Endothelial cell of umbilical vein (primary cell): ENCODE measurements at places on chromosomes 2 and 18.

DNA sequence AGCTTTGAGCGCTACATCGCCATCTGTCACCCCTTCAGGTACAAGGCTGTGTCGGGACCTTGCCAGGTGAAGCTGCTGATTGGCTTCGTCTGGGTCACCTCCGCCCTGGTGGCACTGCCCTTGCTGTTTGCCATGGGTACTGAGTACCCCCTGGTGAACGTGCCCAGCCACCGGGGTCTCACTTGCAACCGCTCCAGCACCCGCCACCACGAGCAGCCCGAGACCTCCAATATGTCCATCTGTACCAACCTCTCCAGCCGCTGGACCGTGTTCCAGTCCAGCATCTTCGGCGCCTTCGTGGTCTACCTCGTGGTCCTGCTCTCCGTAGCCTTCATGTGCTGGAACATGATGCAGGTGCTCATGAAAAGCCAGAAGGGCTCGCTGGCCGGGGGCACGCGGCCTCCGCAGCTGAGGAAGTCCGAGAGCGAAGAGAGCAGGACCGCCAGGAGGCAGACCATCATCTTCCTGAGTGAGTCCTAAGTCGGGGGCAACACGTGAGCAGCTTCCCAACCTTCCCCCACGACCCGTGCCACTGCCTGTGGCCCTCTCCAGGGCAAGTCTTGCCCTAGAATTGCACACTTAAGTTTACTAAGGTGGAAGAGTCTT is 928 bp downstream of the GPR39 start:
- DNase-seq: no peak

GRCh38 chr2:108377401-108377800 is 353 bp upstream of the SULT1C4 start:
- DNase-seq: no peak

DNA sequence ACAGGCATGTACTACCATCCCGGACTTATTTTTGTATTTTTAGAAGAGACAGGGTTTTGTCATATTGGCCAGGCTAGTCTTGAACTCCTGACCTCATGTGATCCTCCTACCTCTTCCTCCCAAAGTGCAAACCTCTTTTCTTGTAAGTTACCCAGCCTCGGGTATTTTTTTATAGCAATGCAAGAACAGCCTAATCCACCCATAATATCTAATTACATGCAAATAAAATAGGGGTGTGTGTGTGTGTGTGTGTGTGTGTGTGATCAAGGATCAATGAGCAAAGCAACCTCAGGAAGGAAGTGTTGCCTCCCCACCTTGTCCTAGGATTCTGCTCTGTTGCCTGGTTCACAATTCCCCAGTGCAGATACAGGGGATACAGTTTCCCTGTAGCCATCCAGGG is 45.6 kb downstream of the NGEF start:
- DNase-seq: no peak

DNA sequence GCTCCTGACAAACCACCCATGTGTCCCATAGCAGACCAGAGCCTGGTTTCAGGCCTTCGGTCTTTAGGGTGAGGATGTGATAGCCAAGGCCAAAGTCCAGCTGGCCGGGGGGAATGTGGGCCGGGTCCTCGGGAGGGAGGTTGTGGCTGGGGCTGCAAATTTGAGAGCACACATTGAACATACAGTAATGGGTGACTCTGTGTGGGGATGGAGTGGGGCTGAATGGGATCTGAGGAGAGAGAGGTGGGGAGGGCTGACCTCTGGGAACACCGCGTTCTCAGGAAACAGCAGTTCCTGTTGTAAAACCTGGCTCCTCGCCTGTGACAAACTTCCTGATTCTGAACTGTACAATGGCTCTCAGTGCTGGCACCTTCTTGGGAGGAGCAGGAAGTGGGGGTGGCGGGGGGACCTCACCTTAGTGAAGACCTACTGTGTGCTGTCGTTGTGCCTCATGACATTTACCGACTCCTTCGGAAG is 48.8 kb downstream of the MCFD2 start:
- peak; percentile 80 for DNase-seq

DNA sequence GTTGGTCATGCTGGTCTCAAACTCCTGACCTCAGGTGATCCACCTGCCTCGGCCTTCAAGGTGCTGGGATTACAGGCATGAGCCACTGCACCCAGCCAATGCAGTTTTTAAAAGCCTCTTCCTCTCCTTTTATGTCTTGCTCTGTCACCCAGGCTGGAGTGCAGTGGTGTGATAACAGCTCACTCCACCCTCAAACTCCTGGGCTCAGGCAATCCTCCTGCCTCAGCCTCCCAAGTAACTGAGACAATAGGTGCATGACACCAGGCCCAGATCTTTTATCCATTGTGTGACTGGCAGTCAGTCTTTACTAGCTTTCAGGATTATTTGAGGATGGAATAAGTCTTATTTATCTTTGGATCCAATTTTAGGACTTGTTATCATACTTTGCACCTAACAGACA is 13.2 kb downstream of the KCTD18 start:
- DNase-seq: no peak

DNA sequence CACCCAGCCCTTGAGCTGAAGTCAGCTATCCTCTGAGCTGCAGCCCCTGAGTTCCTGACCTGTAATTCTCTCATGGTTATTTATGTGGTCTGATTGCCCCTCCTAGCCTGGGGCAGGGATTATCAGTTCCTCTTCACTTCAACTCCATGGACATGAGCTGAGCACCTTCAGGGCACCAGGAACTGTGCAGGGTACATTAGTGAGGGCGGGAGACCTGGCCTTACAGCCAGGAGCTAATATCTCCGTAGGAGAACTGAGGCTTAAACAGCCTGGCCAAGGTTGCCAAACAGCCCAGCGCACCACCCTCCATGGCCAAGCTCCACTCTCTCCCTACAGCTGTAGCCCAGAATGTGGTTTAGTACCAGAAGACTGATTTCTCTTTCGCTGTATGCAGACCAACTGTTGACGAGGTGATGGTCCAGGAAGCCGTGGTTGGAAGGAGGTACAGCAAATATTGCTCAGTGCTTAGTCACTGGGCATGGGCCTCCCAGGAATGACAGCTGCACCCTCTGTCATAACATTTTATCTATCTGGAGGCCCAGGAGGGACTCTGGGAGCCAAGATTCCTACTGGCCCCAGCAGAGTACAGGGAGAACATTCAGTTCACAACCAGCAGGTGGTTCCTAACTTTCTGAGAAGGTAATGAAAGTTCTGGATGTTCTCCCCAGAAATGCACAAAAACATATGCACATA is 228.7 kb upstream of the SIX2 start:
- peak; percentile 62 for DNase-seq

GRCh38 chr2:182115258-182115657 is 129.6 kb downstream of the PPP1R1C start:
- DNase-seq: no peak

DNA sequence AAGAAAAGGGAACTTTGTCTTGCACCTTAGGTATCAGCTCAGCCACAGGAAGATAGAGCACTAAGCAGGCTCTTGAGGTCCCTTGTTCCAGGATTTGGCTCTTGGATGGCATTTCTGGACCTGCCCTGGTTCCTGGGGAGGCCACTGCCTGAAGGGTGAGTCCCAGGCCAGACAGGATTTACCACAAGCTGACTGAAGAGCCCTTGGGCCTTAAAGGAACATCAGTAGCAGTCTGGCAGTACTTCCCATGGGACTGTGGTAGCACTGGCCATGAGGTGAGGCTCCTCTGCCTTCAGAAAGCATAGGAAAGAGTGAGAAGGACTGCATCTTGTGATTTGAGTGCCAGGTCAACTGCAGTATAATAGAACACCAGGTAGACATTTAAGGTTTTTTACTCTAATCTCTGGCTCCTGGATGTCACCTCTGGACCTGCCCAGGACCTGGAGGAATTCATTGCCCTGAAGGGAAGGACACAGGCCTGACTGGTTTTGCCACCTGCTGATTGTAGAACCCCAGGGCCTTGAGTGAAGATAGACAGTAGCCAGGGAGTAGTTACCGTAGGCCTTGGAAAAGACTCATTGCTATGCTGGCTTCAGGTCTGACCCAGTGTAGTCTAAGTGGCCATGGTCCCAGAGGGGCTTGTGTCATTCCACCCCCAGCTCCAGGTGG is 154.4 kb upstream of the CREB1 start:
- no peak for DNase-seq

DNA sequence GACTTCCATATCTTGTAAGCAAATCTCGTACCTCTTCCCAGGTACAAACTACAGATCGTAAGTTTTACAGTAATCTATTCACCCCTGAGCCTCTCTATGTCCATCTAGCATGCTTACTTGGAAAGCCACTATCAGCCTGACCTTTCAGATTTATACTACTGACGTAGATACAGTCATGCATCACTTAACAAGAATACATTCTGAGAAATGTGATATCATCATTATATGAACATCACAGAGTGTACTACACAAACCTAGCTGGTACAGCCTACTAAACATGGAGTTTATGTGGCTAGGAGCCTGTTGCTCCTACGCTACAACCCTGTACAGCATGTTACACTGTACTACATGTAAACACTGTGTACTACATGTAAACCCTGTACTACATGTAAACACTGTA is 293.2 kb upstream of the ZNF804A start:
- no peak for DNase-seq

- DNase-seq: no peak
Observed at GRCh38 chr2:207072571-207072970, 93.2 kb downstream of the KLF7 start.

GRCh38 chr2:240814946-240815760 is 4.9 kb downstream of the KIF1A start:
- no peak for DNase-seq

GRCh38 chr18:12597760-12598159 is 60.1 kb downstream of the SPIRE1 start:
- peak; percentile 79 for DNase-seq

DNA sequence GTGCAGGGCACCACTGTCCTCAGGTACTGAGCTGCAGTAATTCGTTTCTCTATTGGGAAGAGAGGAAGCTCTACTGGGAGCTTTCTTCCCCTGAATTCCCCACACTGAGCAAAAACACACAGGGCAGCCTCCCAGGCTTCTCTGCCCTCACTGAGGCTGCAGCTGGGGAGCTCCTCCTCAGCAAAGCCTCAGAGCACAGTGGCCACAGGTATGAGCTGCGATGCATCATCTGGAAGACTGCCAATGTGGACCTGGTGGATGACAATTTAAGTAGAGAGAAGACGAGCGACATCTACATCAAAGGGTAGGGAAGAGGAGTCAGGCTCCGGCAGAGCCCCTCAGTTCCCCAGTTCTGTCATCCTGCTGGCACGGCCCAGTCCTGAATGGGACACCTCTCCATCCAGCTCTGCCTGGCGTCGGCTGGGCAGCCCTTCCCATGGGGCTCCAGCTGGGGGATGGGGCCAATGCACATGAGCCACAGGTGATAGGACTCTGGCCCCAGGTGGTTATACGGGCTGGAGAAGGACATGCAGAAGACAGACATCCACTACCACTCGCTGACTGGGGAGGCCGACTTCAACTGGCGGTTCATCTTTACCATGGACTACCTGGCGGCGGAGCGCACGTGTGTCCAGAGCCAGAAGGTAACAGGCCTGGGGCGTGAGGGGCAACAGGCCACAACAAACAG is 37.6 kb downstream of the LMAN2L start:
- DNase-seq: no peak

DNA sequence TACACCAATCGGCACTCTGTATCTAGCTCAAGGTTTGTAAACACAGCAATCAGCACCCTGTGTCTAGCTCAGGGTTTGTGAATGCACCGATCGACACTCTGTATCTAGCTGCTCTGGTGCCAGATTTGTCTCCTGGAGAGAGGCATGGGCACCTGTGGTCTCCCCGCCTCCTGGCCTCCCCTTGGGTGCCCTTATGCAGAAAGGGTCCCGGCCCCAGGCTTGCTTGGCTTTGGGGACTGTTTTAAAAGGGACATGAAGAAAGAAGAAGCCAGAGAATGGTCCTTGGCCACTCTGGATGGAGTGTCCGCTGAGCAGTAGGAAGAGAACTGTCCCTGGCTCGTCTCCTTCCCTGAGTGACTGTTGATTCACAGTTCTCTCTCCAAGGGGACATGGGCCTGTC is 11.5 kb upstream of the ALPP start:
- no peak for DNase-seq

GRCh38 chr18:30361864-30362540 is 680.5 kb downstream of the DSC3 start:
- no peak for DNase-seq

DNA sequence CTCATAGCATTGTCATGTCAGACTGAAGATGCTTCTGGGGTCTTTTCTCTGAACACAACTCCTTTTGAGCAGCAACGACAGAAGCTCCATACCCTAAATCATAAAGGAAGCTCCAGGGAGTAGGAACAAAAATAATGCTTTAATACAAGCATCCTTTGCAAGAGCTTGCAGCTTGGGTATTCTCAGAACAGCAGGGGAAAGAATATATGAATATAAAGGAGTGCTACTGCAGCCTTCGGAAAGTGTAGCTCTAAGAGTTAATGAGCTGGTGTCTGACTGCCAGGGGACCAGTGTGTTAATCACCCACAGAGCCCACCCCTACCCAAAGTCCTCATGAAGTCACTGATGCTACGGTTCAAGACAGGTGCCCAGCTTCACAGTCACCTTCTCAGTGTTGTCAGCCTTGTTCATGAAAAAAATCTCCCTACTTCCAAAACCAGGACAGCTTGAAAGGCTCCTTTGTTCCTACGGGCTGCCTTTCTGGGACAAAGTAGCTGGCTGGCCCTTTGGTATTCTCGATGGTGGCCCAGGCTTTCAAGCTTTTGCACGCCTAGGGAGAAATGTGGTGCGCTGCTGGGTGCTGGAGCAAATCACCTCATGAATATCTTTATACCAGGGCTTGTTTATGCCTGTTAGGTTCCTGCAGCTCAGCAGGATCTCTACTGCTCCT is 259.7 kb downstream of the CMPK2 start:
- DNase-seq: no peak

GRCh38 chr2:105969552-105969951 is 224.5 kb downstream of the UXS1 start:
- DNase-seq: no peak

DNA sequence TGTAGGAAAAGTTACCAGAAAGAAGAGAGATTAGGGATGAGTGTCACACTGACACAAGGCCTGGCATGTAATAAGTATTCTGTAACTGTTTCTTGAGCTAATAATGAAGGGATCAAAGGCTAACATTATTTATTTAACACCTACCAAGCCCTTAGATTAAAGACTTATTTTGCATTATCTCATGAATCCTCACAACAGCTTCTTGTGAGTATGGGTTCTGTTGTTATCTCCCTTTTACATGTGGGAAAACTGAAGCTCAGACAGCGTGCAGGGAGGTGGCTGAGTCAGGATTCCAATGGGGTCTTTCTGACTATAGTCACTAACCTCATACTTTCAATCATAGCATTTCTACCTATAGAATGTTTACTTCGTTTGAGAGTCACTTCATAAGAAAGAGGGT is 79.0 kb upstream of the PROKR1 start:
- DNase-seq: no peak

DNA sequence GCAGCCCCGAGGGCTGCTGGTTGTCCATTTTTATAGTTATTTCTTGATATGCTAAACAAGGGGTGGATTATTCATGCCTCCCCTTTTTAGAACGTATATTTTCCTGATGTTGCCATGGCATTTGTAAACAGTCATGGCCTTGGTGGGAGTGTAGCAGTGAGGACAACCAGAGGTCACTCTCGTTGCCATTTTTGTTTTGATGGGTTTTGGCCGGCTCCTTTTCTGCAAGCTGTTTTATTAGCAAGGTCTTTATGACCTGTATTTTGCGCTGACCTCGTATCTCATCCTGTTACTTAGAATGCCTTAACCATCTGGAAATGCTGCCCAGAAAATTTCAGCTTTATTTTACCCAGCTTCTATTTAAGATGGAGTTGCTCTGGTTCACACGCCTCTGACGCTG is 825.8 kb upstream of the CDH2 start:
- no peak for DNase-seq

GRCh38 chr18:8279781-8280330 is 329.4 kb upstream of the RAB12 start:
- DNase-seq: no peak
